CD4-positive, alpha-beta T cell (primary cell): ENCODE measurements at places on chromosomes 5 and 9.

- no peak for DNase-seq
Measured at GRCh38 chr5:172172912-172173563, 15.0 kb downstream of the STK10 start.

DNA sequence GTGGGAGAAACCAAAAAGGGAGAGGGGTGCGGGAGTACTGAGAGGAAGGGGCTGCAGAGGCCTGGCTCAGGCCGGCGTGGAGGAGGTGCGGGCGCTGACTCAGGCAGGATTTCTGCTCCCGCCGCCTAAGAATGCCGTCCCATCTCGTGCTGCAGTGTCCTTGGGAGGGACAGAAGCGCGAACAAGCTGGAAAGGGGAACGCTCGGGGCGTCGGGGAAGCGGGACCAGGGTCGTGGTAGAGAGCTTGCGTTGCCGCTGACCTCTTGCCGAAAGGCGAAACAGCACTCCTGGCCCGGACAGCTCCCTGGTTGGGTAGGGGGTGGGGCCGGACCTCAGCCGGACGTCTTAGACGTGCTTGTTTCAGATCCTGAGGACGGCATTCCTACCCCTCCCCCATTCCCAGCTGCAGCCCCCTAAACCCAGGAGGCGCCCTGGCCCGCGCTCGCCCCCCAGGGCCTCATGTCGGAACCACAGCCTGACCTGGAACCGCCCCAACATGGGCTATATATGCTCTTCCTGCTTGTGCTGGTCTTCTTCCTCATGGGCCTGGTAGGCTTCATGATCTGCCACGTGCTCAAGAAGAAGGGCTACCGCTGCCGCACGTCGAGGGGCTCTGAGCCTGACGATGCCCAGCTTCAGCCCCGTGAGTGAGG is 1.1 kb downstream of the RELL2 start:
- DNase-seq, result peak; percentile 59

GRCh38 chr5:126046846-126047571 is 376.2 kb upstream of the GRAMD2B start:
- DNase-seq, result no peak

DNA sequence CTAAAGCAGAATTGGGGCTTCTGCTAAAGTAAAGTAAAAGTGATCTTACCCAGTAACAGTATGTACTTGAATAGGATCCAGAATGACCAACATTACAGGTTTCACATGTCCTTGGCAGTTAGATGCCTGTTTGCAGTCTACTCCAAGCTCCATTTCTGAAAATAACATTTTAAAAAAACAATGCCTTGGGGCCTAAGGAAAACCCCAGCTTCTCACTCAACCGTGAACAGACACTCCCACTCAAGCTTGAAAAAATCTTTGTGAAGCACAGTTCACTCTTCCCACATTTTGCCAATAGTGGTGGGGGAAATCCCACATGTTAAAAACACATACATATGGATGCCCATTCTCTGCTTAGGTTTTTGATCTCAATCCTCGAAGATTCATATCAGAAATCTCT is 304.1 kb downstream of the ARRDC3 start:
- DNase-seq, result no peak

- DNase-seq, result no peak
Measured at GRCh38 chr9:102362470-102363132, 624.2 kb upstream of the GRIN3A start.

DNA sequence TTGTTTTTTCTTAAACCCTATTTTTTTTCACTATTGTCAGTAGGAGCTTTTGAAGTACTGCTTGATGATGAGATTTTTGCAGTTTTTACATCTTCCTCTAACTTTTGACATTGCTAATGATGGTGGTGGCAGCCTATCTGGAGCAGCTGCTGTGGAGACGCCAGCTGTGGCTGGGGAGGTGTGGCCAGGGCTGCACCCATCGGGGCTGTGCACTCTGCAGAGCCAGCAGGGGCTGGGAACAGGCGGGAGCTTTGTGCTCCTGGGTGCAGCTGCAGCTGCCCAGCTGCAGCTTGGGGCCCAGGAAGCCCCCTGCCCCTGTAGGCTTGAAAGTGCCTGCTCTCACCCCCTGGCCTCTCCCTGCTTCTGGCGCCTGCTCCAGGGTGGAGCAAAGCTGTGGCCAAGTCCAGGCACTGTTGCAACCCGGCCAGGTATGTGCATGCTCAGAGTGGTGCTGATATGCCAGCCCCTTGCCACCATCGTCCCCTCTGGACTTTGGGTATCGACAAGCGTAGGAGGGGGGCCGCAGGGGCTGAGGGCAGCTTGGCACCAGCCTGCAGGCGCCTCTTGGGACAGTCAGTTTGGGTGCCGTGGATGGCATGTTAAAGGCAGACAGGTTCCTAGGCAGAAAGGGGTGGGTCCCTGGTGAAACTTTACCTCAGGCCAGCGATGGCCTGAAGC is 39.2 kb downstream of the FER start:
- no peak for DNase-seq

- no peak for DNase-seq
Measured at GRCh38 chr5:15689836-15690235, 189.9 kb downstream of the FBXL7 start.

- no peak for DNase-seq
Measured at GRCh38 chr9:84122572-84122971, 142.0 kb downstream of the RMI1 start.

DNA sequence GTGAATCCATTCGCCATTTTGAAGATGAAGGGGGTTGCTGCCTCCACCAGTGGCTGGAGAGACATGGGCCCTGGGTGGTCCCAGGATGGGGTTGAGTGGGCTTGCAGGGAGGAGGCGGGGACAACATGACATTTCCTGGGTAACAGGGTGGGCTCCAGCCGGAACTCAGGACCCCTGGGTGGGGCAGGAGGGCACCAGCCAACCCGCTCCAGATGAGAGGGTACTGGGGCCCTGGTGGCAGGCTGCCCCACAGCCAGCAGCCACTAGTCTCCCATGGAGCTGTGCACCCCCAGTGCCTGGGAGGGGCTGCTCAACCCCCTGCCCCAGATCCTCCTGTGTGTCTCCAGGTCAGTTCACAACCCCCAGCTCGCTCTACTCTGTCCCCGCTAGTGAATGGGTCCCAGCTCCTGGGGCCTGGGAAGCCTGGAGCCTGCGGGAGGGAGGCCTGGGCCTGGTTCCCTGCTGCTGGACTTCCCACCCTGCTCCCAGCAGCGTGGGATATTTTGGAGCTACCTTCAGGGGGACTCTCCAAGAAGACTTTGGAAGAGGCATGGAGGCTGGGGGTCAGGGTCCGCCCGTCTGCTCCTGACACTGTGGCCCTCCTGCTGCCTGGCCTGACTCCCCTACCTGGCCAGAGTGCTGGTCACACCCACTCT is 55.9 kb downstream of the AHRR start:
- no peak for DNase-seq

GRCh38 chr5:138910546-138911185 is 35.5 kb upstream of the LRRTM2 start:
- no peak for DNase-seq

DNA sequence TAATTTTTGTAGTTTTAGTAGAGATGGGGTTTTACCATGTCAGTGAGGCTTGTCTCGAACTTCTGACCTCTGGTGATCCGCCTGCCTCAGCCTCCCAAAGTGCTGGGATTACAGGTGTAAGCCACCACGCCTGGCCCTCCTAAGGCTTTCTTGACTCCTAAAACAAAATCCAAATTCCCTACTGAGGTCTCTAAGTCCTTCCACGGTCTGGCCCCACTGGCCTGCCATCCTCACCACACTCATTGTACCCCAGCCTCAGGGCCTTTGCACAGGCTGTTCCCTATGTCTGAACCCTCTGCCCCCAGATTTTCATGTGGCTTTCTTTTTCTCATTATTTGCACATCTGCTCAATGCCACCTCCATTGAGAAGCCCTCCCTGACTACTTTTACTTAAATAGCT is 34.7 kb upstream of the MVB12B start:
- no peak for DNase-seq

DNA sequence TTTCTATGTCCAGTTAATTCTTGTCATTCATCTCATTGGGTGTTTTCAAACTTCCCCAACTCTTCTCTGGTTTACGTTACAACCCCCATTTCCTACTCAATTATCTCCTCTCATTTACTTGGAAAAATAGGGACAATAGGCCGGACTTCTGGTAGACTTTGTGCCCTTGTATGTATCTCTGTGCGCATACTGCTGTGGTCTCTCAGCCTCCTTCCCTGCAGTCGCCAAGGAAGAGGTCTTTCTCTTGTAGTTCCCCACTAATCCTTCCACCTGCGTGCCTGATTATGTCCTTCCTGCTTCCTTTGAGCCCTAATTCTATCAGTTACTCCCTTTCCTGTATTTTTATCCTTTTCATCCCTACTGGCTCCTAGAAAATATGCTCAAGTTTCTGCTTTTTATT is 176.3 kb downstream of the GDNF start:
- DNase-seq, result no peak

- no peak for DNase-seq
Measured at GRCh38 chr9:3865141-3865772, 339.5 kb upstream of the RFX3 start.

DNA sequence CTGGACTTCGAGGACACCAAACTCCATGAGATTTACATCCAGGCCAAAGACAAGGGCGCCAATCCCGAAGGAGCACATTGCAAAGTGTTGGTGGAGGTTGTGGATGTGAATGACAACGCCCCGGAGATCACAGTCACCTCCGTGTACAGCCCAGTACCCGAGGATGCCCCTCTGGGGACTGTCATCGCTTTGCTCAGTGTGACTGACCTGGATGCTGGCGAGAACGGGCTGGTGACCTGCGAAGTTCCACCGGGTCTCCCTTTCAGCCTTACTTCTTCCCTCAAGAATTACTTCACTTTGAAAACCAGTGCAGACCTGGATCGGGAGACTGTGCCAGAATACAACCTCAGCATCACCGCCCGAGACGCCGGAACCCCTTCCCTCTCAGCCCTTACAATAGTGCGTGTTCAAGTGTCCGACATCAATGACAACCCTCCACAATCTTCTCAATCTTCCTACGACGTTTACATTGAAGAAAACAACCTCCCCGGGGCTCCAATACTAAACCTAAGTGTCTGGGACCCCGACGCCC is 1.3 kb downstream of the PCDHGC3 start:
- DNase-seq, result no peak

DNA sequence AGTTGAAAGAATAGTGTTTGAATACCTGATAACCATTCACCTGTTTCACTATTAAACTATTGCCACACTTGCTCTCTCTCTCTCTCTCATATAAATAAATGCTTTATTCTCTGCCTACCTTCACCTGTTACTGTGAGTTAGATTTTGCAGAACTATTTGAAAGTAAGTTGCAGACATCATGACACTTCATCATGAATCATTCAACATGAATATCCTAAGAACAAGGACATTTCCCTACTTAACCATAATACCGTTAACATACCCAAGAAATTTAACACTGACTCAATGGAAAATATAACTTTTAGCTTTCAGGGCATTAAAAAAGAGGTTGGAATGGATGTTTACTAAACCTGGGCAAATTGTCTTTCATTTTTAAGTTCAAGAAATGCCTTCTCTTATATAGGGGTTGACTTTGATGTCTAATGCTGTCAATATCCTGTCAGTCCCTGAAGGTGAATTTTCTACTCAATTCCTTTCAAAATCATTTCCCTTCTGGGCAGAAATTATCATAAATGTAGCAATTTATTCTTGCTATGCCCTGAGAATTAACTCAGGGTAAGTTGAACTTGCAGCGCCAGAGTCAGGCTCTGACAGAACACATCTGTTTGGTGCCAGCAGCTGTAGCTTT is 582.6 kb upstream of the TLE4 start:
- no peak for DNase-seq

DNA sequence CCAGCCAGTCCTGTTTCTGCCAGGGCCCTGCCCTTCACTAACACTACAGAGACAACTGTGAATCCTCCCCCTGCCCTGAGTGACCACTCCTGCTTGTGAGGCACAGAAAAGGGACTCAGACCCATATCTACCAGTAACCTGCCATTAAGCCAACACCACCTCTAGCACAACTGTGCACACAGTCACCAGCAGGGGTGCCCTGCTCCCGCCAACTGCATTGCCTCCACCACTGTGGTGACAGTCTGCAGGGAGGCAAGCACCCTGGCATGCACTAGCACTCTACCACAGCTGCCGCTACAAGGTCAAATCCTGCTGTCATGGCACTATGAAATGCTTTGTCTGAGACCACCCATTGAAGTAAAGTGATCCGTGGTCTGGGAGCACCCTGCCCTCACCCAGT is 1028.5 kb upstream of the CDH9 start:
- no peak for DNase-seq

- no peak for DNase-seq
Measured at GRCh38 chr9:85599540-85600105, 142.1 kb downstream of the AGTPBP1 start.

- no peak for DNase-seq
Measured at GRCh38 chr9:121714075-121714705, 62.8 kb downstream of the DAB2IP start.

- DNase-seq, result no peak
Measured at GRCh38 chr9:134778841-134779411, 101.7 kb upstream of the FCN2 start.

DNA sequence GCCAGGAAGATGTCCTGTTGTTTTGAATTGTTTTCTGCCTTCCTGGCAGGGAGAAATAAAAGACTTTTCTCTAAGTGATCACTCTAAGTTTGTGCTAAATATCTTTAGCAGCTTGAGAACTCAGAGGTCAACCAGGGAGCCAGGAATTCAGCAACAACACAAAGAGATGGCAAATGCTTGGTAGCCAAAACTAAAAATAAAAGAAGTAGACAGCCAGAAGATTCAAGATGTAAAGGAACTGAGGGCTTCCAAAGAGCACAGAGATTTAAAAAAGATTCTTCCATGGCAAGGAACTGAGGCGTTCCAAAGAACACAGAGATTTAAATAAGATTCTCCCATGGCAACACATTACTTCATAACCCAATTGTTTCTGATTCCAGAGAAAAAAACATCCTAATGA is 9.6 kb downstream of the DNAH5 start:
- no peak for DNase-seq

DNA sequence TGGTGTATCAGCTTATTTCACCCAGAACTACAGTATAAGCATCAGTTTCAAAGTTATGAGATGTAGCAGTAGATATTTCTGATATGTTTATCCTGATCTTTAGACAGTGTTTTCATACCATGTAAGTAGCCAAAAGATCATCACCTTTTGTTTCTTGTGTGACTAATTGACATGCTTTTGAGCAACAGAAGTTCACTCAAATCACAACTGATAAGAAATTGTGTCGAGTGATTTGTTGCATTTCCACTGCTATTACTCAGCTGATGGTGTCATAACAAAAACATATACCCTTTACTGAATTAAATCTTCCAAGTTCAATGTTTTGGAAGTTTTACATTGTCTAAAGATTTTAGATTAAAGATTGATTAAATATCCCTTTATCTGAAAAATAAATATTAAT is 324.5 kb downstream of the TUSC1 start:
- DNase-seq, result no peak

GRCh38 chr5:80083101-80083890 is 48.1 kb downstream of the THBS4 start:
- DNase-seq, result no peak

GRCh38 chr5:3590967-3591900 is 4.4 kb upstream of the IRX1 start:
- DNase-seq, result no peak

DNA sequence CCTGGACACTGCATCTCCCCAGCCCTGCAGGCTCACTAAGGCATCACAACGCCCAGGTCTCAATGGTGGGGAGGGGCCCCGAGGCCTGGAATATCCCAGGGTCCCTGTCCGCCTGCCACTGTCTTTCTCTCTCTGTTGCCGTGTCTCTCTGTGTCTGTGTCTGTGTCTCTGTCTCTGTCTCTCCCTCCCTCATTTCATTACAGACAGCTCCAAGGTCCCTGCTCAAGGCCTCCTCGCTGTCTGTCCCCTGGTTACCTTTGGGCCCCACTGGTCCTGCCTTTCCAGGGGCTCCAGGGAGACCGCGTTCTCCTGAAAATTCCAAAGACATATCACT is 3.2 kb downstream of the FCN1 start:
- DNase-seq, result no peak
